ENCODE measurements at places on chromosomes 6 and 20.

DNA sequence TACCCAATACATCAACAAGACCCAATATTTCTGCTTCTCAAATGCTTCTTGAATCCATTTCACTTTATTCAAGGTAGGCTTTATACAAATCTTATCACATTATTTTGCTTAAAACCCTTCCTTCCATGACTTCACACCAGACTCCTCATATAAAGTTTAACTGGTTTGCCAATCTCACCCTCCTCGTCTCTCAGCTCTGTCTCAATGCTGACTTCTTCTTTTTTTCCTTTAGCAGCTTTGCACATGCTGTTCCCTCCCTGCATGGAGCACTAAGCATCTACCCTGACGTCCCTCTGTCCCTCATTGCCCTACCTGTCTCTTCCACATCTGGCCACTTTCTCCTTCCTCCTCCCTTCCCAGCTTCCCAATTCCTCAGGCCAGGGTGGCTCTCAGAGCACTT, 31.4 kb downstream of the KCNK17 start:
- no peak for DNase-seq

DNA sequence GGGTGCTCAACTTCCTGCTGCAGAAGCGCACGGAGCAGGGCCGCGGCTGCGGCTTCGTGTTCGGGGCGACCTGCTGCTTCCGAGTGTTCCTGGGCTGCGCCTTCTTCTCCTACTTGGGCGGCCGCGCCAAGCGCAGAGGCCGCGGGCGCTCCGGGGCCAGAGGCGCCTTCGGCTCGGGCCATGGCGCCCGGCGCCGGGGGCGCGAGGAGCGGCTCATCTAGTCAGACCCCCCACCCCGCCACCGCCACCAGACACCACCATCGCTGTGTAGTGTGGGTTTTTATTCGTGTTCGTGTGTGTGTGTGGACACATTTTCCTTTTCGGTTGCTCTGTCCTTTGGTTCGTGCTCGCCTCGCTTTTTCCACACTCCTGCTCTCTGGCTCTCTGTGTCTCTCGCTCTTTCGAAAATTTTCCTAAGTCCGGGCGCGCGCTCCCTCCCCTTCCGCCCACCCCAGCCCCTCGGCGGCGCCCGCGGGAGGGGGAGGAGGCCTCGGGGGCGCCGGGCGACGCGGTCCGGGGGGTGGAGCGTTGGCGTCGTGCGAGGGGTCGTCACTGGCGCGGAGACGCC, 38.1 kb downstream of the GNAS start:
- peak; percentile 90 for DNase-seq

GRCh38 chr6:133749427-133749826, 139.5 kb upstream of the TCF21 start:
- DNase-seq = no peak

- DNase-seq = peak; percentile 61
Measured at GRCh38 chr6:44041461-44042260, 85.6 kb downstream of the MRPL14 start.

DNA sequence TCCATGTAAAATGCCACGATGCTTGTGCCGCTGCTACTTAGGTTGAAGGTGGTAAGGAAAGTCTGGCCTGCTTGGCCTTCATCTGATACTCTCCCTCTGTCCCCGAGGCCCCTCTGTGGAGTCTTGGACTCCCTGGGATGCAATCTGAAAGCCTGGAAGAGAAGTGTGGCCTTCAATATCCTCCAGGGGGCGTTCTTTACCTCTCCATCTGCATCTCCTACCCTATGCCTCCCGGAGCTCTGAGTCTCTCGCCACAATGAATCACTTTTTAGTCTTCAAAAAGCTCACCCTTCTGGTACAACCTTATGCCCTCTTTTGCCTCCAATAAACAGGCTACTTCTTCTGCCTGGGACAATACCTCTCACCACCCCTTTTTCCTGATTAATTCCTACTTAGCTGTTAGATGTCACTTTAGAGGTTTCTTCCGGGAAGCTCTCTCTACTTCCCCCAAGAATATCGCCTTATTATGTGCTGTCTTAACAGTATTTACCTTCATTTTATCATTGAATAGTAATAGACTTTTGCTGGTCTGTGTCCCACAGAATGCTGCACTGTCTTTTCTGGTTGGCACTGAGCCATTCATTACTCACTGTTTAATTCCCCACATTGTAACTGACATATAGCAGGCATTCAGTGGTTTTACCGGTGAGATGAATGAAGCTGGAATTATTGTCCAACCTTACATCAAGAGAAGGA, 13.9 kb upstream of the ATG5 start:
- DNase-seq = peak; percentile 84

- DNase-seq = no peak
Measured at GRCh38 chr6:4923081-4923480, 80.8 kb downstream of the RPP40 start.

DNA sequence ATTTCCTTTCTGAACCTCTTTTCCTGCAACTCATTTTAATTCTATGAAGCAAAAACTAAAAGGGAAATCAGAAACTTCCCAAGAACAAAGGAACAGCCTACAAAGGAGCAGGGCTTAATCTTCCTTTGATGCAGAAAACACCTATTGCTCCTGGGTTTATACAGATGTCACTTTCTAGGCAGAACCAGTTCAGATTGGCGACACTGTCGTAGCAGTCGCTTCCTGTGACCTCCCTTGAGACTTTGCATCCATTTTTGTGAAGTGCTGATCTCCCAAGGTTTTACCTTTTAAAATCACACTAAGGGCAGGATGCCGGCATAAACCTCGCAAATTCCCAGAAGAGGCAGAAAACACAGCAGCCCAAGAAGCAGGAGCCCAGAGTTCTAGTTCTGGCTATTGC, 40.1 kb downstream of the JAG1 start:
- no peak for DNase-seq

GRCh38 chr6:150149146-150149545, 6.3 kb downstream of the PPP1R14C start:
- peak; percentile 37 for DNase-seq

DNA sequence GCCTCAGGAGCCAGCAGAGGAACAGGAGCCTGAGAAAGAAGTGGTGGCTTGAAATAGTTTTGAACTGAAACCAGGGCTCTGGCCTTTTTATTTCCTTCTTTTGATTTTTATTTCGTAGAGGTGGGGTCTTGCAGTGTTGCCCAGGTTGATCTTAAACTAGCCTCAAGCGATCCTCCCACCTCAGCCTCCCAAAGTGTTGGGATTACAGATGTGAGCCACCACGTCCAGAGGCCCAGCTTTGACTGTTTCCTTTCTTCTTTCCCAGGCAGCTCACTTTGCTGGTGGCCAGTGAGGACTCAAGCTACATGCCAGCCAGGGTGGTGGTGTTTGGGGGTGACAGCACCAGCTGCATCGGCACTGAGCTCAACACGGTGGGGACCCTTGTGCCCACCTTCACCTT, 20.5 kb downstream of the CUL9 start:
- DNase-seq = no peak

DNA sequence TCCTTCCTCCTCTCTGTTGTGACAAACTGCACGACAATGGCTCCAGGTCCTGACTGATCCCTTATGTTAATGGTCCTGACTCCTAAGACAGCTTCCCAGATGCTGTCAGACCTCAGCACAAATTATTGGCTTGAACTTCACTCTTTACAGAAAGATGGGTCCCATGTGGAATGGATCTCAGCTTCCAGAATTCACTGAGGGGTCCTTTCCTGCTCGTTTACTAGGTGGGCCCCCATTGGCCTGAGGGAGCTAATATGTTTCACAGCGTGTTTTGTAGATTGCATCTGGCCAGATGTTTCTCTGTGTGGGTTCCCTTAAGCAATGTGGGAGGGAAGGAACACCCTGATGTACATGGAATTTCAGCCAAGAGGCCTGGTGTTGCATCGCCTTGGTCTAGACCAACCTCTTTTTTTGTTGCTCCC, 826.6 kb downstream of the MAFB start:
- no peak for DNase-seq

GRCh38 chr6:158854214-158855101, 35.3 kb upstream of the EZR start:
- DNase-seq = no peak

GRCh38 chr6:123904228-123904627, 100.6 kb downstream of the NKAIN2 start:
- DNase-seq = no peak

- DNase-seq = no peak
Measured at GRCh38 chr20:62330576-62331317, 27.9 kb downstream of the ADRM1 start.

- no peak for DNase-seq
Measured at GRCh38 chr6:158142789-158143188, 25.3 kb downstream of the SERAC1 start.

GRCh38 chr6:22880686-22881433, 311.5 kb downstream of the HDGFL1 start:
- DNase-seq = peak; percentile 77

- DNase-seq = no peak
Measured at GRCh38 chr6:4587171-4587570, 189.0 kb upstream of the CDYL start.

- DNase-seq = peak; percentile 73
Measured at GRCh38 chr20:1108437-1108920, 9.9 kb upstream of the PSMF1 start.

- no peak for DNase-seq
Measured at GRCh38 chr20:58965270-58966064, 15.6 kb upstream of the NELFCD start.

GRCh38 chr6:162845972-162846371, 118.2 kb downstream of the PACRG start:
- DNase-seq = no peak

DNA sequence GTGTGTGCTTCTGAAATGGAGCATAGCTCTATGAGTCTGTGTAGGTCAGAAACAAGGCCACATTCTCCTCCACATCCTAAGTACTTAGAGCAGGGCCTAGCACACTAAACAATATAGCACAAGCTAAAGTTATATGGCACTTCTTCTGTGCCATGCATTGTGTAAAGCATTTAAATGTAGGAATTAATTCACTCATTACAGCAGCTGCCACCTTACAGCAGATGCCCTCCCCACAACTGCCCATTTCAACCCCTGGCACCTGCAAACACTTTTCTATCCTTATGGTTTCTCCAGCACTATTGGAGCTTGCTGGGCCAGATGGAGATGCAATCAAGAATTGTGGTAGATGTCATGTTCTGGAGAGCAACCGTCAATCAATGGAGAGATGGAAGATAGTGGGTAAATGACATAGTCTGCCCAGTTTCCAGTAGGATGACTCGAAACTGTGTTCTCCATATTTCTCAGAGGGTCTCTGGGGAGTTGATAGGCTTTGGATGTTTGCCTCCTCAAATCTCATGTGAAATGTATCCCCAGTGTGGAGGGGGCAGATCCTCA, 373.7 kb downstream of the DOK5 start:
- no peak for DNase-seq

DNA sequence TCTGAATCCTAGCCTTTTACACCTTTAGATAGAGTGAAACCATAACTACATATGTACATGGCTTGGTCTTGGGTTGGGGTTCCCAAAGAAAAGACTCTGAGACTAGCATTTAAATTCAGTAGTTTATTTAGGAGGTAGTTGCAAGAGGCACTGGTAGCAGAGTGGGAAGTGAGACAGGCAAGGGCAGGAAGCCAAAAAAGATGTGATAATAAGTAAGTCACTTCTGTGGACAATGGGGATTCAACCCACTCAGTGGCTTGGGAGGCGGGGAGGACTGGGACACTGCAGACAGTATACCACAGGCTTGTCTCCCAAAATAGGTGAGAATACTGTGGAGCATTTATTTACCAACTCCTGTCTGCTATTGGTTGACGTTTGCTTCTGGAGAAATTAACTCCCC, 131.9 kb downstream of the SLC24A3 start:
- no peak for DNase-seq

DNA sequence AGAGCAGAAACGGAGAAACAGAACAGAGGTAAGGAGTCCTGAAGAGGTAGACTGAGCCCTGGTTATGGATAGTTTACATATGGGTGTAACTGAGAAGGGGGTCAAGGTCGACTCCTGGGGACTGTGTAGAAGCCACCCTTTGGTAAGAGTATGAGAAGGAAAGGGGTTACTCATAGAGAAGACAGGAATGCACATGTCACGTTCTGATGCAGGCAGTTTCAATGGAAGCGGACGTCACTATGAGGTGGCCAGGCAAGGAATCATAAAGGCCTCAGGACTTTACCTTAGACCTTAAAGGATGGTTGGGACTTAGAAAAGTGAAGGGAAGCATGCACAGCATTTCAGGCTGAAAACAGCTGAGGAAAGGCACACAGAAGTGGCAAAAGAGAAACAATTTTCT, 25.1 kb downstream of the RGS17 start:
- DNase-seq = no peak

GRCh38 chr6:51213811-51214210, 395.1 kb downstream of the TFAP2B start:
- peak; percentile 50 for DNase-seq

DNA sequence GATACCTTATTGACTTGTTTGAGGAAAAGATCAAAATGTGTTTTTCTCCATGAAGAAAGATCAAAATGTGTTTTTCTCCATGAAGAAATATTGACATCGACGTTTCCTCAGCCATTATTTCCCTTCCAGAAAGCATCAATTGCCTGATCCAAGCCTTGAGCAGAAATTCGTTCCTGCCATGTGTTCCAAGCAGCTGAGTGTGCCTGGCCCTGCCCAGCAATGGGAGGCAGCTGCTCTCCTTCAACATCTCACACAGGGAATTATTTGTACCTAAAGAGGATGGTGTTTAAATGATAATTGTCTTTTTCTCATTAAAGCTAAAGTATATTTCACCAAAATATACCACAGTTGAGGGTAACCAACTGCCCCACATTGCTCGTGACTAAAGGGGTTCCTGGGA, 7.8 kb upstream of the DUSP22 start:
- DNase-seq = no peak

DNA sequence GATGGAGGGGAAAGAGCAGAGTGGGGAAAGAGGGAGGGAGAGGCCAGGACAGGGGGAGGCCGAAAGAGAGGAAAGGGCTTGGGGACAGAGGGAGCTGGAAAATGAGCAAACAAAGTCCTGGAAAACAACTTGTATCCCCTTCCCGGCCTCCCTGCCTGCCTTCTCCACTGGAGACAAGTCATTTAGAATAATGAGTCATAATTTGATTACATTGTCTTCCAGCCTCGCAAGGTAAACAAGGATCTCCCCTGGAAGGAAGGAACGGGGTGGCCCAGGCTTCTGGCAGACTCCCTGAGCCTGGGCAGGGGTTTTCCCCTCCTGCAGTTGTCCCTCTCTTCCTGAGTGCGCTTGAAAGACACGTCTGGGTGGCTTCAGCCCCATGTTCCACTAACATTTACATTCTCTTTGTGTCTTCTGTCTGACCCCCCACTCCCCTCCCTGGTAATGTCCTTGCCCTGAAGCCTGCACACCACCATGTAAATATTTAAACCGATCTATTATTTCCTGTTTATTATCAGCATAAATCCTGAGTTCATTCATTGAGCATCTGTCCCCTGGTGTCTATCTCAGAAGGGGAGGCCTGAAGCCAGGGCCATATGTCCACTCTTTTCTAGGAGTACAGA, 12.1 kb upstream of the MRPS18A start:
- peak; percentile 48 for DNase-seq

DNA sequence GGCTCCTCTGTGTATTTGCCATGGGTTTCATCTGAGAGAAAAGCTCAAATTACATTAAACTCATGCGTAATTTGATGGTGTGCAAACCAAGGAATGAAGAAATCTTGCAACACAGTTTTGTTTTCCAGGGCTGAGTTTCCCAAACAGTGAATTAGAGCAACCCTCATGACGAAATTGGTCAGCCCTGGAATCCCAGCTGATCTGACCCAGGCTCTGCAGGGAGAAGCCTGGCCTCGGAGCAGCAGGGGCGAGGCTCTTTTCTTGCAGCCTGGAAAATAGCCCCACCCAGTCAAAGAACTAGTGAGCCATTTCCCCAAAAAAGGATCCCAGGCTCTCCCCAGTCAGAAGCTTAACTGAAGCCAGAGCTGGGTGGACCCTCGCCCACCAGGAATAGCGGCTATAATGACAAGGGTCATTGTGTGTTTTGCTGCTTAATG, 107.3 kb upstream of the SNX9 start:
- no peak for DNase-seq

GRCh38 chr20:15220009-15220656, 882.7 kb upstream of the FLRT3 start:
- no peak for DNase-seq

All from SJCRH30 (cell line).